Dorsolateral prefrontal cortex (tissue), 122 donors: ENCODE measurements at places on chromosomes 3 and 15.

GRCh38 chr15:61318301-61318700 is 89.2 kb upstream of the RORA start:
- no peak for DNase-seq

- DNase-seq = no peak
Observed at GRCh38 chr3:9536212-9536611, 17.4 kb downstream of the LHFPL4 start.

GRCh38 chr15:85013785-85014184 is 32.1 kb downstream of the PDE8A start:
- DNase-seq = no peak

- peak; percentile 45 for DNase-seq
Observed at GRCh38 chr3:19107719-19108118, 40.6 kb upstream of the KCNH8 start.

DNA sequence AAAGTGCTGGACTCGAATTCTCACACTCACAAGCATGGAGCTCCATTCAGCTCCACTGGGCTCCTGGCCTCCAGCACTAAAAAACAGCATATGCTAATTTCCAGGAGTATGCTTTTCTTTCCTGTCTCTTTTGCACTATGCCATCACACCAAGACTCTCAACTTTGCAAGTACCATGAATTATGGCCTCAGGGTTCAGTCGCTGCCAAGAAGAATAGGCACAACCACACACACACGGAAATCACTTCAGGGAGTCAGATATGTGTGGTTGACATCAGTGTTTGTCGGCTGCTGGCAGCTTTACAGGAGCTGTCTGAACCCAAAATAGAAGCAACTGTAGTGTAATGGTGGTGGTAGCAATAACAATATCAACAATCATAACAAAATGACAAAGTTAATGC is 305.0 kb upstream of the SLCO3A1 start:
- DNase-seq = no peak

GRCh38 chr15:95647531-95648277 is 682.8 kb upstream of the NR2F2 start:
- no peak for DNase-seq

DNA sequence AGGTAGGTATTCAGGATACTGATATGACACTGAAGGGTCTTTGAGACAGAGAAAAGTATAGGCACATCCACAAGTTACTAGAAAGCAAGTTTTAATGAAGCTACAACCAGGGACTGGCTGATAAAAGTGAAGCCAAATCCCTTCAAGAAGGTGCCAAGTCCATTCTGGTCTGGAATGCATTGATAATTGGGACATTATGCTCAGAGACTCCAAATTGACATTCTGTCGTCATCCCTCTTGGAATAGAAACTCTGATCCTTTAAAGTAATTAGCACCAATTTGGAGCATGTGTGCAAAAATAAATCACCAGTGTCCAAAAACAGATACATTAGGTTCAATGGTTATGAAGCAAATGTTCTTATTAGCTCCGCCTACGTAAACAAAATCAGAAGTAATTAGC is 47.3 kb upstream of the BCL6 start:
- no peak for DNase-seq

- no peak for DNase-seq
Observed at GRCh38 chr3:53175613-53176540, 14.9 kb downstream of the PRKCD start.

DNA sequence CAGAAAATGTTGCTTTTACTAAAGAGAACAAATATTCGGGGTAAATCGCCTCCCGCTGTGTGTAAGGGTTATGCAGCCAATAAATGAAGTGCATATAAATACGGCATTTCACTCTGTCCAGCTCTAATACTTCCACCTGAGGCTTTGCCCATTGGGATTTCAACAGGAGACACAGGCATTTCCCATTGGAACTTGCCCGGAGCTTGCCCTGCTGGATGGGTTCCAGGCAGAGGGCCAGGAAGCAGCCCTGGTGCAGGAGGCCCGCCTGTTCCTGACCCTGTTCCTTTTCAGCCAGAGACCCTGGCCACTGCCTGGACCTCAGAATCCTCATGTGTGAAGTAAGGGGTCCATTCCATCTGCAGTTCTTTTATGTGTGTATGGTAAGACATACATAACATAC is 17.4 kb upstream of the CEMIP start:
- DNase-seq = no peak

GRCh38 chr3:144968750-144969350 is 997.2 kb downstream of the DIPK2A start:
- no peak for DNase-seq
